ENCODE measurements at places on chromosomes 11 and 22.

DNA sequence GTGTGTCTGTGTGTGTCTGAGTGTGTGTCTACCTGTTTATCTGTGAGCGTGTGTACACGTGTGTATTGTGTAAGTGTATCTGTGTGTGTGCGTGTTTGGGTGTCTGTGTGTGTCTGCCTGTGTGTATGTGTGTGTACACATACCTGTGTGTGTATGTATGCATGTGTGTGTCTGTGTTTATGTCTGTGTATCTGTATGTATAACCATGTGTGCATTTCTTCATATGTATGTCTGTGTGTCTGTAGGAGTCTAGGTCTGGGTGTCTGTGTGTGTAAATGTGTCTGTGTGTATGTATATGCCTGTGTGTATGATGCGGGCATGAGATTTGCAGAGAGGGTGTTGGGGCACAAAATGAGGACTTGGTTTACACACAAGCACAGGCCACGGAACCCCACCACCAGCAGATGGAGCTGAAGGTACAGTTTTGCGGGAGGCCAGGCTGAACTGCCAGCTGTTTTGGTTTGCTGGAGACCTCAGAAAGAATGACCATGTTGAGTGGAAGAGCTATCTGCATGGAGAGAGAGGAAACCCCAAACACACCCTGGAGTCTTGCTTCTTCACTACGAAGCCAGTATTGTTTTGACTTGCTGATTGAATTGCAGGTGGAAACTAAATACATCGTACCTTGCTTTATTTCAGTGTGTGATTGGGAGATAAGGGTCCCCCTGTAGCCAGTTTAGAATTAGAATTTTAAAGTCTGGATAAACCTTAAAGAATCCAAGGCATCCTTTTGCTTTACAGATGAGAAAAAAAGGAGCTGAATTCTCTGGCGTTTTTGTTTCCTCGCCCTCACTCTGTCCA is 497.2 kb downstream of the NTM start:
- DNase-seq = no peak

DNA sequence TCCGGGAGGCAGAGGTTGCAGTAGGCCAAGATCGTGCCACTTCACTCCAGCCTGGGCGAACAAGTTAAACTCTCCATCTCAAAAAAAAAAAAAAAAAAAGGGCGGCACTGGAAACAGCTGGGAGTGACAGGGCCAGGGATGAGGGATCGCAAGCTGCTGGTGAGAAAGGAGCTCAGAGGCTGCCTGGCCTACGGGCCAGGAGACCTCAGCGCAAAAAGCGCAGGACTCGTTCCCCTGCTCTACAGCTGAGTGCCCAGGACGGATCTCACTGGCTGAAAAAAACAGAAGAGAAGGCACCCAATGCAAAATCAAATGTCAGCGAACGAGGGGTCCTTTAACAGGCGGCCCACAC is 650 bp upstream of the NUP50 start:
- peak; percentile 17 for DNase-seq

DNA sequence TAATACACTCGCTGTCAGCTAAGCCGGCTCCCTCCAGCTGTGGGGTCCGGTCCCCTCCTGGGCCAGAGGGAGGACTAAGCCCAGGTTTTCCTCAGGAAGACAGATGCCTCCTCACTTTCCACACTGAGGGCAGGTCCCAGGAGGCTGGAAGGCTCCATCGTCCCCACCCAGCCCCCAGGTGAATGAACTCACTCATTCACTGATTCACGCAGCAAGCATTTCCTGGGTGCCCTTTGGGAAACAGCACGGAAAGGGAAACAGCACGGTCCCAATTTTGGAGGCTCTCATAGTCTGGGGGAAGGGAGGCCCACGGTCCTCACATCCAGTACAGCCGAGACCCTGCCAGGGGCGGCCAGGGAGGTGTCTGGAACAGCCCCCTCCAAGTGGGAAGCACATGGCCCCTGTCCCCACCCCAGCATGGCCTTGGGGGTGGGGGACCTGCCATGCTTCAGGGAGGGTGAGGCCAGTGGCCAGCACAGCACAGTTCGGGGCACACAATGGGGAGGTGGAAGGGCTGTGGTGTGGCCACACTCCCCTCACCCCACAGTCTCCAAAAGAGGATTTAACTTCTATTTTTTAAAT is 9.3 kb upstream of the TH start:
- no peak for DNase-seq

- DNase-seq = no peak
These were observed 86.8 kb downstream of the NECTIN1 start for GRCh38 chr11:119641983-119642745.

DNA sequence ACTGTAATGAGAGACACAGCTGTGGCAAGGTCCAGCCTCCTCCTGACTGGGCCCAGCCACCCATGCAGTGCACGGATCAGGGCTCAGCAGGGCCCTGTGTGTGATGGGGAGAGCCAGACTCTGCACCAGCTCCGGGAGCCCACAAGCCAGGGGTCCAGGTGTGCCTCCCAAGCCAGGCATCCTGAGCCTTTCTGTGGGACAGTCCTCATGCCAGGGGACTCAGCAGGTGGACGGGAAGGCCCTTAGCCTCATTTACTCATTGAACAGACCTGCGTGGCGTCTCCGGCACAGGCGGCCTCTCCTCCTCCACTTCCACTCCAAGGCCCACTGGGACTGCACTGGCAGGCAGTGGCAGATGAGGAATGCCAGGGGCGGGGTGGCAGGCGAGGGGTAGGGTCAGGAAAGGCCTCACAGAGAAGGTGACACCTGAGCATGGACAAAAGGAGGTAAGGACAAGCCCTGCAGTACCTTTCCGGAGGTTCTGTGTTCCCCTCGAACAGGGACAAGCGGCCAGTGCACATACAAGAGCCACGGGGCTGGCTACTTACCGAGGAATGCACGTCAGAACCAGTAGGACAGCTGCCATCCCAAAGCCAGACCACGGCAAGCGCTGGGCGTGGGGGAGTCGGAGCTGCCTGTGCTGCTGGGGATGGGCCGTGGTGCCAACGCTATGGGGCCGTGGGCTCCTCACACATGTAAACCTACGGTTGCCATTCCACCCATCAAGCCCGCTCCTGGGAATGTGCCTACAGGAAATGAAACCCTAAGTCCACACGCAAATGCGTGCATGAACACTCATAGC is 52.7 kb downstream of the IGF2 start:
- no peak for DNase-seq

- no peak for DNase-seq
These were observed 510 bp downstream of the PPME1 start for GRCh38 chr11:74171630-74171968.

DNA sequence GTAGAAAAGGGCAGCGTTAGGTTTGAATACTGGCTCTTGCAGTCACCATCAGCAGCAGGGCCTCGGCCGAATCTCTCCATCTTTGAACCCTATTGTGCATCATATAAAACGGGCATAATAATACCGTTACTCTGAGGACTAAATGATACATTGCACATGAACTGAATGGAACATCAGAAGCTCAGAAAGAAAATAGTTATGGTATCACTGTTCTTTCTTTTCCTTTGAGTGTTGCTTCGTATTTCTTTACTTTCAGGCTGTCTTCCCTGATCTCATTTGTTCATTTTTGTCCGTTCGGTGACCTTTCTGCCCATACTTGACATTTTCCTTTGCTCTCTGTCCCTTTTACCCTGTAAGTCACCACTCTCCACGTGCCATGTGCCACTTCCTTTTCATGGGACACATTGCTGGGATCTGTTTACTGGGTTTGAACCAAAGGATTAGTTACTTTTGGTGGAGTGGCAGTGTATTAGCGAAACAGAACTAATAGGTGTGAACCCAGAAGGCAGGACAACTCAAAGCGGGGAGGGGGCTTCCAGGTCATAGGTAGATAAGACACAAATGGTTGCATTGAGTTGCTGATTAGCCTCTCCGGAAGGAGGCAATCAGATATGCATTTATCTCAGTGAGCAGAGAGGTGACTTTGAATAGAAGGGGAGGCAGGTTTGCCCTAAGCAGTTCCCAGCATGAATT is 717 bp upstream of the ZNF202 start:
- peak; percentile 21 for DNase-seq

- no peak for DNase-seq
These were observed 87.5 kb downstream of the MN1 start for GRCh38 chr22:27714068-27714467.

GRCh38 chr11:86918973-86919372 is 36.2 kb downstream of the FZD4 start:
- no peak for DNase-seq

- peak; percentile 17 for DNase-seq
These were observed 60.9 kb upstream of the EED start for GRCh38 chr11:86183694-86184093.

- no peak for DNase-seq
These were observed 40.8 kb downstream of the GRAMD1B start for GRCh38 chr11:123470842-123471241.

GRCh38 chr11:114472661-114473060 is 33.4 kb downstream of the REXO2 start:
- DNase-seq = no peak

DNA sequence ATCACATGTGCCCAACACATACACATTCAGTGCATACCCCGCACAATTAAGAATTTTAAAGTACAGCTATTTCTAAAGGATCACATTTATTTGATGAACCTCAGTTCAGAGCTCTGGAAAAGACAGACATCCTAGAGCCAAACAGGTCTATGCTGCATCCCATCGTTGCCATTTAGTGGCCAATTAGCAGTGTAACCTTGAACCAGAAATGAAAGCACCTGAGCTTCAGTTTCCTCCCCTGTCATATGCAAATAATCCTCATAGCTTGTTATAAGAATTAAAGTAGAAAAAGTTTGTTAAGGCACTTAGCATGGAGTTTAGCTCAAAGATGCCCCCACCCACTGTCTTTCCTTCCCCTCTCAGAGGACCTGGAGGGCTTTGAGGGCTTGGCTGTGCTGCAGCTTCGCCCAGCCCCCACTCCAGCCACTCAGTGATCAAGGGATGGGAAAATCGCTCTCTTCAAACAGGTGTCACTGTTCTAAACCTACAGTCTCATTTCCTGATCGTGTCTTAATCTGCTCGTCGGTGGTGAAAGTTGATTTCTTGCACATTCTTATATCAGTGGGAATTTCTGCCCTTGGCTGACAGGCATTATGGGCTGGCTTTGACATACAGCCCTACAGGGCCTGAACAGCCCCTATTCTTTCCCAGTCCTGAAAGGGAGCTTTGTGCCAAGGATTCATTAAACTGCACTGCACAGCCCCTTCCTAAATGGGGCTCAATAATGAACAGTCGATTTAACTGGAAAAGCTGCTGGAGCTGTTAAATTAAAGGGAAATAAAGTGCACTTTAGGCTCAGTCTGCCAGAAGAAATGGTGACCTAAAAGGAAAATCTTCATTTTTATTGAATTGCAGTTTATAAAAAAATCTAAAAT is 23.3 kb upstream of the FAM181B start:
- DNase-seq = no peak

GRCh38 chr11:14657841-14658240 is 14.2 kb downstream of the PDE3B start:
- no peak for DNase-seq

- DNase-seq = no peak
These were observed at the start of gene MYO18B for GRCh38 chr22:25741692-25742626. Gene MYO18B, plus strand, starts transcription at chr22:25742188. Its CDS starts 18,905 bp downstream, at chr22:25761093.

- DNase-seq = no peak
These were observed 12.0 kb downstream of the TBC1D22A start for GRCh38 chr22:46774253-46774979.

- DNase-seq = no peak
These were observed 350.3 kb downstream of the SHANK2 start for GRCh38 chr11:70901951-70902521.

DNA sequence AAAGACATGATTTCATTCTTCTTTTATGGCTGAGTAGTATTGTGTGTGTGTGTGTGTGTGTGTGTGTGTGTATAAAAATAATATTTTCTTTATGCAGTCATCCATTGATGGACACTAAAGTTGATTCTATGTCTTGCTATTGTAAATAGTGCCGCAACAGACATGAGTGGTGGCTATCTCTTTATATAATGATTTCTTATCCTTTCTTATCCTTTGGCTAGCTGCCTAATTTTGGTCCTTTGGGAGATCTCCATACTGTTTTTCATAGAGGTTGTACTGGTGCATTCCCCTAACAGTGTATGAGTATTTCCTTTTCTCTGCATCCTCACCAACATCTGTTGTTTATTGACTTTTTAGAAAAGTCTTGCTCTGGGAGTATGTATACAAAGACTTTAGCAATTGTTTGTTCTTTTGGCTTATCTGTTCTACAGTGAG is 107.0 kb downstream of the STIM1 start:
- no peak for DNase-seq

GRCh38 chr22:44473580-44473979 is 24.5 kb downstream of the RTL6 start:
- no peak for DNase-seq

- no peak for DNase-seq
These were observed 68.4 kb downstream of the MYEOV start for GRCh38 chr11:69362315-69362714.

GRCh38 chr11:112355726-112356125 is 95.1 kb upstream of the PLET1 start:
- no peak for DNase-seq

DNA sequence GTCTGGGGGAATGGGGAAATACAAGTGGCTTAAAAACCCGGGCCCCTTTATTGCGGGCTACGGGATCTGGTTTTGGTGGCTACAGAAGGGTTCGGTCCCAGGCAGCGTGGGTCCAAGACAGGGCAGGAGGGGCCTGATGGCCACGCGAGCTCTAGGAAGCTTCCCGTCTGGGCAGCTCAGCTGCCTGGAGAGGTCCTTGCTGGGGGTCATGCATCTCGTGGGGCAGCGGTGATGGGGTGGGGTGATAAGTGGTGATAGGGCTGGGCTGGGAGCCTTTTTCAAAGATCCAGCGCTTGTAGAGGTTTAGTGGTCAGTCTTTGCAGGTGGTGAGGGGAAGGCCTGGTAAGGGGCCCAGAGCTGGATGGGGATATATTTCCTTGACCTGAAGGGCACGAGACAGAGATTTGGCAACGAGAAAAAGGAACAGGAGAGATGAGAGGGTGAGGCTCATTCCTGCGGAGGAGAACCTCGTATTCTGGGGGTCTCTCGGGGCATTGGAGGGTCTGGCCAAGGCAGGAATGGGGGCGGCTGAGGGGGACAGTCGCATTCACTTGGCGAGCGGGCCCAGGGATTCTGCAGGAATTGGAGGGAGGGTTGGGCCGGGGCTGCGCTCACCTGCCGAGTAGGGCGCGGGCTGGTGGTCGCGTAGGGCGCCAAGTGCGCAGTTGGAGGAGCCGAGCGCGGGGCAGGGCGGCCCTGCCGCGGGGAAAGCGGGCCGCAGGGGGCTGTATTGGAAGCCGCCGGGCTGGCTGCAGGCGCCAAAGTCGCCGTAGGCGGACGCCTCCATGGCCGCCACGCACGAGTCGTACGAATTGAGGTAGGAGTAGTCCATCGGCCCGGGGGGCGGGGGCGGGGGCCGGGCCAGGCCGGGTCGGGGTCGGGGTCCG is 560 bp downstream of the PHOX2A start:
- no peak for DNase-seq

DNA sequence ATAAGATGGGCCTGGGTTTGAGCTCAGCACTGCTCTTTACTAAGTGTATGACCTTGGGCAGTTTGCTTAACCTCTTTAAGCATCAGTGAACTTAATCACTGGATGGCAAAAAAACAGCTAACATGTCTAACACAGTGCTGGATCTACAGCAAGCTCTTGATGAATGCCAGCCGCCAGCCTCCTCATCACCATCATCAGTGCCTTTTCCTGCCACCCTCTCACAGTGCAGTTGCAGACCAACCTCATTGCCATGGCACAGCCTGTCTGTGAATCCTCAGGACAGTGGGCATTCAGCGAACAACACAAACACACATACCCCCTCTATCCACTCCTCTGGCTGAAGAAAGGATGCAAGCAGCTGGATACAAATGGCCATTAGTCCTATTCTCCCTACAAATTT is 133.0 kb downstream of the OPCML start:
- DNase-seq = no peak

GRCh38 chr11:69962152-69962551 is 116.0 kb upstream of the ANO1 start:
- DNase-seq = no peak

Data from NCI-H524 treated with DMSO at 0.1 percent for 48 hours (cell line).